ENCODE measurements at places on chromosomes 13 and 19.

- DNase-seq, result no peak
Measured at GRCh38 chr13:43170506-43170905, 147.1 kb downstream of the DNAJC15 start.

DNA sequence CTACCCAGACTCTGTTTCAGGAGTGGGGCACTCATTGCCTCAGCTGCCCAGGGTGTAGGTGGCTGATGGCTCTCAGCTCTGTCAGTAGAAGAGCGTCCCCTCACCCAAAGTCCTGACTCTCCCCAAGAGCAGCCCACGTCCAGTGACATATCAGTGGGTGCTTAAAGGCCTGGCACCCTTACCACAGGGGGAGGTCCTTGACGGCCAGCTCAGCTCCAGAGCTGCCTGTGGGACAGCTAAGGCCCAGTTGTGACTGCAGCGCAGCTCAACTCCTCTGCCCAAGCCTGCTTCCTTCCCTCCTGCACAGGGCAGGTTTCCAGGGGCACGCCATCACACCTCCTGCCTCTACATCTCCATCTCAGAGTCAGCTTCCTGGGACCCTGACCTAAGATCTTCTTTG lies 32.4 kb downstream of the GRIK5 start:
- DNase-seq, result no peak

GRCh38 chr19:3025549-3025886 lies 3.6 kb downstream of the TLE2 start:
- no peak for DNase-seq

- DNase-seq, result no peak
Measured at GRCh38 chr13:85419611-85420010, 379.6 kb downstream of the SLITRK6 start.

GRCh38 chr19:54875506-54875905 lies 1.5 kb downstream of the FCAR start:
- no peak for DNase-seq

GRCh38 chr19:8155318-8155717 lies 5.9 kb upstream of the FBN3 start:
- no peak for DNase-seq

GRCh38 chr13:20227288-20227687 lies 4.8 kb downstream of the GJB6 start:
- no peak for DNase-seq

- DNase-seq, result no peak
Measured at GRCh38 chr13:50318887-50319286, 303.6 kb downstream of the KCNRG start.

- no peak for DNase-seq
Measured at GRCh38 chr13:110225609-110226574, 81.1 kb downstream of the COL4A1 start.

DNA sequence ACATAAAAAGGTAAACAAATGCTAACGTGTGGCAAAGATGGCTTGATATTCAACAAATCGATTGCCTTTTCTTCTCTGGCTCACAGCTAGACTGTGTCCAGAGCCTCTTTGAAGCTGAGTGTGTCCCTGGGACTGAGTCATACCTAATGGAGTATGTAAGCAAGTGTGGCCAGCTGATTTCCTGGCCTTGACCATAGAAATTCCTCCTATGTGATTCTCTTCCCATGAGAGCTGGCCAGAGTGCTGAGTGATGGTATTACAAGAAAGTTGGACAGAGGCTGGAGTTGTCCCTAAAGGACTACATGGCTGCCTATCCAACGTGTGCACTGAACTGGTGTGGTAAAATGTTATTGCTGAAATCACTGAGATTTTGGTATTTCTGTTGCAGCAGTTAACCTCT lies 320.1 kb upstream of the SLC10A2 start:
- DNase-seq, result peak; percentile 6

- no peak for DNase-seq
Measured at GRCh38 chr13:98974053-98974452, 3.8 kb downstream of the DOCK9 start.

DNA sequence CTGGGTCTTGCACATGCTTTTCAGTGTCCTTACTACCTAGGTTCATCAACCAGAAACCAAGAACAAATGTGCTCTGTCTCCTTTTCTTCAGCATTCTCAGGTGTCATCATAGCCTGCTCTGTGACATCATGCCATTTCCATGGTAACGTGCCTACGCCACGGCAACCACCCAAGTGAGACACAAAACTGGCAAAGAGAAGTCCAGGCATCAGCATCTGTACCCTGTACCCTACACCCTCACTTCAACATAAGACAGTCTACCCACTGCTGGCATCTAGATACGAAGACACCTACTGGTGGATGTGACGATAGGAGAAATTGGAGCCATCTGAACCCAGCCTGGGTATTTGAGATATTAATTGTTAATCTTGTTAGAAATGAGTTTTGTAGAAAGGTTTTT lies 13.3 kb downstream of the ZC3H4 start:
- no peak for DNase-seq

GRCh38 chr13:28534801-28535200 lies 39.9 kb upstream of the FLT1 start:
- no peak for DNase-seq

GRCh38 chr13:24709186-24709913 lies 29.1 kb downstream of the ATP12A start:
- DNase-seq, result no peak

- no peak for DNase-seq
Measured at GRCh38 chr13:65866138-65866537, 1364.0 kb downstream of the PCDH9 start.

DNA sequence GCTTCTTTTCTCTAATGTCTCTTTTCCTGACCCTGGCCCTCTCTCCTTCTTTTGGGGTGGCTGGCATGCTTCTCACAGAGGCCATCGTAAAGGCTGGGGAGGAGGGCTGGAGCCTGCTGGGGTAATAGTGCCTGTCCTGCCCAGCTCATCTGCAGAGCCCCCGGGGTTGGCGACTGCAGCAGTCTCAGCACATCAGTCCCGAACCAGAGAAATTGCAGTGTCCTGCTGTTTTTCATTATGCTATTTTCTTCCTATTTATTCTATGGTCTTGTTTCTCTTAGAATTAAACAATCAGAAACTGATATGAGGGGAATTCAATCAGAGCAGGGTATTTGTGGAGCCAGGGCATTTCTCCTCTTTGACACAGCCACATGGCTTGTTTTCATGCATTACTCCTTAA lies 166.4 kb downstream of the SHISA2 start:
- no peak for DNase-seq

DNA sequence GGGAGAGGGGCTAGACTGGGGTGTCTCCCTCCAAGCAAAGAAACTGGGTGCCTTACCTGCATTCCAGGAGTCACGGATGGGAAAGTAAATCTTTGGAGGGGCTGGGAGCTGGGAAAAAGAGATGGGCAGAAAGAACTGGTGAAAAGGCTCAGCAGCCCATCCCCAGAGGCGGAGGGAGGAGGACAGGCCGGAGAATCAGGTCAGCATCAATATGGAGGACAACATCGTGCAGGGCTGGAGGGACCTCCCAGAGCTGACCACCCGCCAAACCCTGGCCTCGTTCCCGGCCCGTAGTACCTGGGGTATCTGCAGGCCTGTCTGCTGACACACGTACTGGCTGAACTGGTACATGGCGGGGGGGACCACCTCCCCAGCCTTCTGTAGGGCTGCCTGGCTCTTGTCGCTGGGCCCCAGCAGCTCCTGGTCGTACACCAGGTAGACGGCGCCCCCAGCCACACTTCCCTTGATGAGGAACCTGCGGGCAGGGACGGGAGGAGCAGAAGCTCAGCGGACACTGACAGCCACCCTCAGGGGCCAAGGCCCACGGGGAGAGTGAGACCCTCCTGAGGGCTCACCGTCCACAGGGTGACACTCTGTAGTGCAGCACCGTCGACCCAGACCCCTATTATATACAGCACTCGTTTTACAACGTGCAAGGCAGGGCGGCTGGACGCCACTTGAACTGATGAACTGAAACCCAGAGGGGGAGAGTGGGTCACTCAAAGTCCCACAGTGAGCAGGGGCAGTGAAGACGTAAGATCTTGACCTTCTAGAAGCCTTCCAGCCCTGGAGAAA lies 830 bp downstream of the MICOS13 start:
- DNase-seq, result no peak

- DNase-seq, result no peak
Measured at GRCh38 chr19:36421749-36422481, 3.5 kb upstream of the ZFP82 start.

DNA sequence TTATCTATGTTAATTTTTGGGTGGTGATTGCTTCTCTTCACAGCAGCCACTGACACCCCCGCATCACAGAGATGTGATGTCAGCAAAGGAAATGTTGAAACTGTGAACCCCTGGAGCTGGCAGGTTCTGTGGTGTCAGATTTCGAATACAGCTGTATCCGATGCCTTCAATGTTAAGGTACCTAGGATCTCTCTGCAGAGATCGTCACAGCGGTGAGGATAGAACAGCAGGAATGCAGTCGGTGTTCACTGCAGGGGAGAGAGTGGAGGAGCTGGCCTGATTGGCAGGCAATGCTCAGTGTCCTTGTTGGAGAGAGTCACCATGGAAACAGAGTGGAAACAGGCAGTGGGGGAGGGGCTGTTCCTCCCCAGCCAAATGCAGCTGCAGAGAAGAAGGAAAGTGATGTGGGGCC lies 79.5 kb upstream of the ZNF835 start:
- no peak for DNase-seq

GRCh38 chr13:49046002-49046401 lies 70.3 kb downstream of the FNDC3A start:
- no peak for DNase-seq

GRCh38 chr13:110877737-110878258 lies 37.1 kb downstream of the ANKRD10 start:
- DNase-seq, result no peak

GRCh38 chr13:87035526-87035925 lies 635.6 kb upstream of the SLITRK5 start:
- no peak for DNase-seq

GRCh38 chr19:2476451-2477140 lies 669 bp downstream of the GADD45B start:
- no peak for DNase-seq

- DNase-seq, result no peak
Measured at GRCh38 chr19:10551698-10552301, 8.1 kb downstream of the ATG4D start.

DNA sequence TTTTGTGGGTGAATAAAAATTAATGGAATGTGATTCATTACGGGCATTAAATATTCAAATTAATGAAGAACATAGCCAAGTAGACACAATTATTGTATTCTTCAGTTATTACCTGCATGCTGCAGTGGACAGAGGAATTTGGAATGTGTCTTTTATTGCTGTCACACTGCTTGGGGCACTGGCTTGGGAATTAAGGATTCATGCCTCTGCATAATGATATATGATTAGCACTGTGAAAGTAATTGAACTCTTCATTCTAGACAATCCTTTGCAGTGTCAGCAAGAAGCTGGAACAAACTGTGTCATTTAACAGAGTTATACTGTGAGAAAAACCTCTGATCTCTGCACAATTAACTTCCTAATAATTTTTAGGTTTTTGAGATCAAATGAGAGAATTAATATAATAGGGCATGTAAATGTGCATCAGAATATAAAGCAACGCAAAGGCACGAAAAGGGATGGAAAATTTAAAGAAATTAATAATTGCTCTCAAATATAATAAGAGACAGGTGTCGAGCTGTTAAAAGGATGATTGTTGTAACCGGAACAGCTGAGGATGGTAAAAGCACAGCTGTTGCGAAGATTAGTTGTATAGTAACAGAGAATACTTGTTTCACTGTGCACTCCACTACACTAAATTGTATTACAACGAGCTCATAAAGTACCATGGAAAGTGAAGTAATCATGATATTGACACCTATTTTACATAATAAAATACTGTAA lies 235.1 kb upstream of the MIR17HG start:
- DNase-seq, result no peak

DNA sequence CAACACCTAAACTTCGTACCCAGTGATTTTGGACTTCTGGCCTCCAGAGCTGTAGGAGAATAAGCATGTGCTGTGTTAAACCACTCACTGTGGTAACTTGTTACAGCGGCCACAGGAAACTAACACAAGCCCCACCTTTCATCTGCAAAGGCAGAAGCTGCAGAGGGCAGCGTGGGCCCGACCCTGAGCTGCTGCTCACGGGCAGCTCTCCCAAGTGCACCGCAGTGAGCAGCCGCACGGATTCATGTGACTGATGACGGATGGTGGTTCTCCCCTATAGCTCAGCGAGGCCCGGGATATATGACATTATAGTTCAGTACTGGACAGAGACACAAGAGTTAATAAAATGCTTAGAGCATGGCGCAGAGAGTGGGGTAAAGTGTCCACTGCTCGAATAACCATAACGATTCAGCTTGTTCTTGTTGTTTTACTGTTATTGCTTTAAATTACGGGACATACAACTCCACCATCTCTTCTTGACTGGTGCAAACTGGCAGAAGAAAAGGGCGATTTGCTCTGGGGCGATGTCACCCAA lies 21.9 kb downstream of the VRK3 start:
- DNase-seq, result no peak

All from stromal cell of bone marrow (primary cell).